ENCODE measurements at places on chromosomes 2 and 18.

- peak; percentile 95 for DNase-seq
Observed at GRCh38 chr2:203535078-203535783, at the start of gene RAPH1. TSS of gene RAPH1 (minus strand) at chr2:203535301. CDS start at chr2:203495353, 39,948 bp downstream.

DNA sequence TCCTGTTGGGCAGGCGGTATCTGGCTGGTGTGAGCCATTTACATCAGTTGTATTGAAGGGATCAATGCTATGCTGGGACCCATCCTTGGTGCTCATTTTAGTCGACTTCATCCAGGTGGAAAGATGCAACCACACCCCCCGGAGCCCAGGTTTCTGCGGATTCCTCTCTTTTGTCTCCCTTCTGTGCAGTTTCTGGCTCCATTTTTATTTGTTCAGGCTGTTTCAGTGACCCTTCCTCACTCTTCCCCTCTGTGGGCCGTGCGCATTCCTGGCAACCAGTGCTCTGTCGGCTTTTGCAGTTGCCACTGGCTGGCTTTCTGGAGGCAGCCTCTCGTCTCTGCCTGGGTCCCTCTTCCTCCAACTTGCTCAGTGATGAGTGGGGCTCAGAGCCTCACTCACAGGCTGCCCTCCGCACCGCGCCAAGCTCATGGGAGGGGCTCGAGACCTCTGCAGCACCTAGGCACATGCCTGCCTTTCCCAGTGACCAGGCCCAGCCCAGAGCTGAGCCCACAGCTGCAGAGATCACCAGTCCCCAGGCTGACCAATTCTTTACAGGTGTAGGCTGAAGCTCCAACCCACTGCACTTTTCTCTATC, 12.1 kb downstream of the SH3RF3 start:
- no peak for DNase-seq

DNA sequence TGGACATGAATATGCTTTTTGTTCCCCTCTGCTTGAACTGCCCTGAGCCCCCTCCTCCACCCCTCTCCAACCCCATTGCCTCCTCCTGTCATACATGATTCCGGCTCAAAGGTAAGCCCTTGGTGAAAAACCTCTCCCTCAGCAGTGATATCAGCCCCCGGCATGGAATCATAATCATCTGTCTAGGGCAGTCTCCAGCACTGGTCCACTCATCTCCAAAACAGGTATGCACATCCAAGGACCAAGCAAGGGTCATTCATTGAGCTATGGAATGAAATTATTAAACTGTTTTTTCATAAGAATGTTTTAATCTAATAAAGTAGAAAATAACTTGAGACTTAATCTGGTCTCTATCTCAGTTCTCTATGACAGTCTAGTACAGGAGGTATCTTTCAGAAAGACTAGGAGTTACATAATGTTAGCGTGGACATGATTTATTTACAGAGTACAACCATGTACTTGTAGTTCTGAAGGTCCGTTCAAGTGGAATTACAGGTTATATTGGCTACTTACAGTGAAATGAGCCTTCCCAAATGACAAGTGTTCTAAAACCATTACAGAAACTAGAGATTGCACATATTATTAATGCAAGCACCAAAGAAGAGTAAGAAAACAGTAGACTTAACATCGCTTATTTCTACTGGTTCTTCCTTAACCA, 75.2 kb downstream of the ACVR1 start:
- DNase-seq, result no peak

DNA sequence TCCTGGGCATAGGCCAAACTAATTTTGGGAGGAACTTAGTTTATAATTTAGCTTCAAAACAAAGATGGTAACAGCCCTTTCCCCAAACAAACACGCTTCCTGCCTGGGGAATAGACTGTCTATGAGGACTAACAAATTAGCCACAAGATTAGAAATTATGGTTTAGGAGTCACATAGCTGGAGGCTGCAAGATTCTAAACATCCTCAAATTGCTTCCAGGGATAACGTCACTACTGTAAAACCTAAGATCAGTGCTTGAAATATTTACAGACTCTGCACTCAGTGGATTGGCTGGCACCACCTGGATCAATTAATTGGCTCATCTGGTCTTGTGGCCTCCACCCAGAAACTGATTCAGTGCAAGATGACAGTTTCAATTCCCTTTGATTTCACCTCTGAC, 118.0 kb upstream of the TACR1 start:
- no peak for DNase-seq

GRCh38 chr2:164898475-164898874, 56.9 kb downstream of the SLC38A11 start:
- no peak for DNase-seq

GRCh38 chr2:95702471-95702870, 110.7 kb downstream of the TRIM43 start:
- no peak for DNase-seq

GRCh38 chr2:183260527-183260926, 136.3 kb downstream of the NUP35 start:
- DNase-seq, result no peak

- no peak for DNase-seq
Observed at GRCh38 chr18:36160959-36161371, 26.3 kb upstream of the MOCOS start.

GRCh38 chr2:5539282-5540165, 152.7 kb upstream of the SOX11 start:
- no peak for DNase-seq

- DNase-seq, result no peak
Observed at GRCh38 chr2:142718576-142719155, 158.8 kb upstream of the KYNU start.

DNA sequence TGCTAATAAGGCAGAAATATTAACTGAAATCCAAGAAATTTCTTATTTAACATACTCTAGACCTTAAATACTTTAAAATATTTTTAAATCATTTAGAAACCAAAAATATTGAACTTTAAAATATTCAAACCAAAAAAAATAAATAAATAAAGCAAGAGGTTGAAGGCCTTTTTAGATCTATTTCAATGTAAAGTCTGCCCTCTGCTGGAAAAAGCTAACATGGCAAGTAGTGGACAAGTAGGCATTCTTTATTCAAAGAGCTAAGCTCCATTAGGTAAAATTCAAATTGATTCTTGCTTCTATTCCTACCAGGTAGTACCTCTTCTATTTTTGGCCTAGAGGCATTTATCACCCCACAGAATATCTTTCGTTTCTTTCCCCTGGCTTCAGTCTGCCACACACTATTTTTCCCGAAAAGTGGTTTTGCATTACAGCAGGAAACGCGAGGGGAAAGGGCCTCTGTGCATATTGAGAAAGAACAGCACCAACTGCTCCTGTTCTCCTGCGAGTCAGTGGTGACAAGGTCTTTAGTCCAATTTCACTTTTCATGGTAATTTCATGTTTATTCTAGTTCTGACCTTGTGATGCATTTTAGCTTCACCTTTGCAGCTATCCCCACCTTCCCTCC, 20.4 kb downstream of the IFIH1 start:
- DNase-seq, result peak; percentile 75

GRCh38 chr2:76958749-76959148, 563.4 kb downstream of the LRRTM4 start:
- no peak for DNase-seq

DNA sequence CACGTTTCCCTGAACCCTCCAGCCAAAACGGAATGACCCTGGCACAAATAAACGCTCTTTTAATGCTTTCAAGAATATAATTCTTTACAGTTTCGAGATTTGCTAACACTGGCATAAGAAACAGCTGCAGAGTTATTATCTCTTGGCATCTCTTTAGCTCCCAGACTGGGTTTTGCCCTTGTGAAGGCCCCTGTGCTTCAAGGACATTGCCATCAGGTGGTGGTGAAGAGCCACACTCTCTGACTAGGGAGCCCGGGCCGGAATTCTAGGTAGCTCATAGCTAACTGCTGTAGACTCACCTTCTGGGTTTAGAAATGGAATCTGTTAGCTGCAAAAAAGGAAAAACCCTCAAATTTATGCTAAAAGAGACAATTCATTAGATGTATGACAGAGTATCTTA, 13.3 kb upstream of the GALNT14 start:
- DNase-seq, result no peak

- DNase-seq, result no peak
Observed at GRCh38 chr2:7043690-7044089, 126.5 kb downstream of the RNF144A start.

- DNase-seq, result peak; percentile 1
Observed at GRCh38 chr2:195404651-195405050, 252.4 kb upstream of the SLC39A10 start.

GRCh38 chr2:38029512-38029911, 46.4 kb downstream of the CYP1B1 start:
- DNase-seq, result no peak

- DNase-seq, result no peak
Observed at GRCh38 chr18:63817441-63818051, 42.3 kb downstream of the SERPINB7 start.

DNA sequence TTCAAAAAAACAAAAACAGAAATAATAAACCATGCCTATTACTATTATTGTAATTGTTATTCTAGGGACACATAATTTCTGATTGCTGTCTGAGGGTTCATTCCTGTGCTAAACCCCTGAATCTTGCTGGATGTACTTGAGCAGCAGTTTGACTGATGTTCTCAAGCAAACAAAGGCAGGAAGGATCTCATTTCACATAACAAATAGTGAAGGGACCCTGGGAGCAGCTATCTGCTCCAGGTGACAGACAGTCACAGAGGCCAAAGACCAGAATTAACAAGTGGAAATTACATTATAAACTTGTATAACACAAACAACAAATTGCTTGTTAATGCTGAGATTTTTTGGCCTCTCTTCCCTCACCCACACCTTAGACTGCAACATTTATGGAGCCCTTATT, 284.2 kb downstream of the THSD7B start:
- no peak for DNase-seq

DNA sequence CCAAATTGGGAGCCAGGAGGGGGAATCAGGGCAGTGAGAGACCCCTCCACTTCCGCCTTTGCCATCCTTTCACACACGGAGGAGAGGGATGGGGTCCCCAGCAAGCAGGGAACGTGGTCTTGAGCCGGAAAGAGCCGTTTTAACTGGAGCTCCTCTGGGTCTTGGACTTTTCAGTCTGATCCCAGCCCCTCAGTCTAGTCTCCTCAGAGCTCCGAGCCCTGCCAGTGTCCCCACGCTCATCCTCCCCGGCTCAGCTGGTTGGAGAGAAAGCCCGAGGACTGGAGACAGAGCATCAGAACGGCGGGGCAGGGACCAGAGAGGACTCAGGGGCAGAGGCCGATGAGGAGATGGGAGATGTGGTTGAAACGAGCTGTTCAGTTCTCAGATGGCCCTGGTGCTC, 26.1 kb upstream of the OTOF start:
- no peak for DNase-seq

DNA sequence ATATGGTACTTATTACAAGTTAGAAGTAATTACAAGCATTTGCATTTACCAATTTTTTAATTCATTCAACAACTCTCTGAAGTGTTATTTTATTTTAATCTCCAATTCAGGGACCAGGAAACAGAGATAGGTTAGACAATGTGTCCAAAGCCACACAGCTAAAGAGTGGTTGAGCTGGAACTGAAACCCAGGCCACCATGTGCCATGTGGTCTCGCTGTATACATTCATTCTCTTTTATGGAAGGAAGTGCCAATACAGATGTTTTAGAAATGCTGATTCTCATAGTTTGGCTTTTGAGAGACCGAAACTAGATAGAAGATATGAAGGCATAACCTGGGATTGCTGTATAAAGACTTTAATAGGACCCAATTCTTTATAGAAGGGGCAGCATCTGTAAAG, 684.6 kb upstream of the ID2 start:
- no peak for DNase-seq

DNA sequence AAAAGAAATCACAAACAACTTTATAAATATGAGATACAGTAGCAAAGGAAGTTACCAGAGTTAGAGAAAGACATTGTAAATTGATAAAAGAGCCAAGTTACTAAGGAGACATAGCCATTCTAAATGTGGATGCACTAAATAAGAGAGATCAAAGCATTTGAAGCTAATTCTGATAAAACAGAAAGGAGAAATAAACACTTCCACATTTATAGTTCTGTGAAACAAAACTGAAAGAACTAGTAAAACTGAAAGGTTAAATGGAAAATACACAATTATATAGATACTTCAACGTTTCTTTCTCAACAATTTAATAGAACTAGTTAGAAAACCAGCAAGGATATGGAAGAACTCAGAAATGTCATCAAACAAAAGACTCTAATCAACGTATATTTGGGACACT, 309.0 kb upstream of the CDH2 start:
- DNase-seq, result peak; percentile 42

- no peak for DNase-seq
Observed at GRCh38 chr2:24912986-24913385, 7.1 kb downstream of the ADCY3 start.

DNA sequence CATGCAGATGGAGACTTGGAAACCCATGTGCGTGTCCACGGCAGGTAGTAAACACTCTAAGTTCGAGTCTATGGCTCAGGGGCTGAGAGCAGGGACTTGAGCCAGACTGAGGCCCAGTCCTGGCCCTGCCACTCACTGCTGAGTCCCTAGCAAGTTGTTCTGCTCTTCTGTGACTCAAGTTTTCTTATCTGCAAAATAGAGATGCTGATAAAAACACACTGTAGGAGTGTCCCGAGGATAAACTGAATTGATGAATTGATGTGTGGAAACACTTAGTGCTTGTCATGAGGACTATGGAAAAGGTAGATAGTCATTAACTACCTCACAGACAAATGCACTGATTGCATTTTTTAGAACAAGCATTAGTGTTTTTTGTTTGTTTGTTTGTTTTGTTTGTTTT, 73.2 kb downstream of the BOLA3 start:
- no peak for DNase-seq

DNA sequence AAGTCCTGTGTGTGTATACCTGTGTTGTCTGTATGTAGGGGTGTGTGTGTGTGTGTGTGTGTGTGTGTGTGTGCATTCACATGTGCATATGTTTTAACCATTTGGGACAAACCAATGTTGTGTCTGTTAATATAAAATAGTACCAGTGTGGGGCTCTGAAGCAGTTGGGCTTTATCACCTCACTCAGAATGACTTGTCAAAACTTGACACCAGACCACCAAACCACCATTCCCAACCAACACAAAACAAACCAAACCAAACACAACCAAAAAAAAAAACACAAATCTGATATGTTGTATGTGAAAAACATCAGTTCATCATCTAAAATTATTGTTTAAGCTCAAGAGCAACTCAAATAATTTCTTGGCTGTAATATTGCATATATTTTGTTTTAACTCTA, 42.1 kb downstream of the CALCRL start:
- no peak for DNase-seq
